Activated naive CD8-positive, alpha-beta T cell treated with anti-CD3 and anti-CD28 coated beads, Interleukin-2, amount 50 U/mL, for 16 hours (primary cell): ENCODE measurements at places on chromosomes 7 and 10.

DNA sequence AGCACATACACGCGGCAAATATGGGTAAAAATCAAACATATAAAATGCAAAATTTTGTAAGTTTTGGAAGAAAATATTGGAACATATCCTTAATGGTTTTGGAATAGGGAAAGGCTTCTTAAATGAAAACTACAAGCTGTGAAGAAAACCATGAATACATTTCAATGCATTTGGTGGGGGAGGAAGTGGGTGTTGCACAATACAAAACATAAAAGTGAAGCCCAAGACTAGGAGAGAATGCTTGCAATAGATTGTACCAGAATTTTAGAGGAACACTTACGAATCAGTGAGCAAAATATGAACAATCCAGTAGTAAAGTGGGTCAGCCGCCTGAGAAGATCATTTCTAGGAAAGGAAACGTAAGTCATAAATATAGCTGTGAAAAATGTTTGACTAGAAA is 322.6 kb upstream of the MKI67 start:
- no peak for DNase-seq

DNA sequence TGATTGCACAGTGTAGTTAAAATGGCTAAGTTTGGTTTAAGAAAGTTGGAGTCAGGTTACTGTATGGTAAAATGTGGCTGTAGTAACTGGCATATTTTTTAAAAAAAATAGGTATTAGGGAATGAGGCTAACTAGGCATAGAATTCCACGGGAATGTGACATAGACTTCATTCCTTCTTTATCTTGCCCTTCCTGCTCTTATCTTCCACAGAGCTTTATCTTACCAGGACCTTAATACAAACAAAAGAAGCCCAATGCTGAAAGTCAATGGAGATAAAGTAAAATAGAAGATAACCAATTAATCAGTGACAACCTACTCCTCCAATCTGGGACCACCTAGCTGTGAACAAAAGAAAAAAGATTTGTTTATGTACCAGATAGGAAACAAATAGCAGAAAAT is 58.1 kb downstream of the TET1 start:
- no peak for DNase-seq

DNA sequence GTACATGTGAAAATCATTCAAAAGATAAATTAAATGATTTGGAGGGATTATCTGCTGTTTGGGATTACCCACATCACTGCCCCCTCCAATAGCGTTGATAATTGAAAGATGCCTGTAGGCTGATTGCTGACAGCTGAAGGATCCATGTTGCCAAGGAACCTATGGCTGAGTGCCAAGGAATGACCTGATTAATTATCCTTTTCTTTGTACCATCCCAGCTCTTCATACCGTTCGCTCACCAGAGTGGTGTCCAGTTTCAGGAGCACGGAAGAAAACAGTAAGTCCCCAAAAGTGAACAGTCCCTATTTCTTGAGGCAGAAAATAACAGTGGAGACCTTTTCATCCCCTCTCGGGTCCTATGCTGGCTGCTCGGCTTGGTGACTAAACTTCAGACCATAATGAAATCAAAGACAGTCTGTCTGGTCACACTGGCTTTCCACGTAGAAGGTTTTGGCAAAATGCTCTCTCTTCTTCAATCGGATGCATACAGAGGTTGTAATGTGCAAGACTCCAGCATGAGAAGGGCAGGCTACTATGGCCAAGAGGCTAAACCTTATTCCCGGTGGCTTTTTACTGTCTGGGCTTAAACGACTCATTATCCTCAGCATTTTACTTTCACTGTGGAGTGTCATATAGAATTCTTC is 108.8 kb downstream of the SPAG6 start:
- no peak for DNase-seq

GRCh38 chr10:4652111-4653010 is 173.6 kb upstream of the AKR1E2 start:
- DNase-seq = peak; percentile 8

DNA sequence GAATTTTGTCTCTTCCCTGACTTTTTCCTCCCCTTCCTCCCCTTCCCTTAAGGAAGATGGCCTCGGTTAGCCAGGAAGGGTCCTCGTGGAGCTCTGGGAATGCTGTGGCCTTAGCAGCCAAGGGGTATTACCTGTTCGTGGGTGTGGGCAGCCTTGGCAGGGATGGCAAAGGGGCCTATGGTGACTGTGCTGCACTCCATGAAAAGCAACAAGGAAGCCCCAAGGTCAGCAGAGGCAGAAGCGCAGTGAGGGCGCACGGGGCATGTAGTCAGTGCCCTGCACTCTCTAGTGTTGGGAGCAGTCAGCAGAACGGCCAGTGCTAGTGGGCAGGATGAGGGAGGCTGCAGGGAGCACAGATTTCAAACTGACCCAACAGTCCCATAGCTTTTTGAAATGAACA is 191.8 kb downstream of the ADARB2 start:
- no peak for DNase-seq

GRCh38 chr7:113652501-113652900 is 266.3 kb downstream of the PPP1R3A start:
- no peak for DNase-seq

GRCh38 chr7:79653136-79653631 is 199.7 kb upstream of the MAGI2 start:
- no peak for DNase-seq

- DNase-seq = no peak
These were observed 15.5 kb upstream of the PTPRN2 start for GRCh38 chr7:158602905-158603772.

DNA sequence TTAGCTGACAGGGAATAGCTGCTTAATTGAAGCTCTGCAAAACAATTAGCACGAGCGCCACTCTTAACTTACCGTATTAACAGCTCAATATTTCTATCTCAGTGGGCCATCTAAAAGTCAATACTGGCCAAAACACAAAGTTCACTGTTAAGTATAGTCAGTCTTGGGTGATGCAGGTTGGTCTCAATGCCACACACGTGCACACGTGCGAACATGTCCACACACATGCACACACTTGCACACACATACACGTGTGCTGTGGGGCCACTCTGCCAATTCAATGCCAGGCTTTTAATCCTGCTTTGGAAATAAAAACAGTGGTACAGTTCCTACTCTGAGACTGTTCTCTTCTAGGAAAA is 105.1 kb downstream of the GRB10 start:
- no peak for DNase-seq

GRCh38 chr10:30364345-30365268 is 15.5 kb upstream of the MTPAP start:
- no peak for DNase-seq

DNA sequence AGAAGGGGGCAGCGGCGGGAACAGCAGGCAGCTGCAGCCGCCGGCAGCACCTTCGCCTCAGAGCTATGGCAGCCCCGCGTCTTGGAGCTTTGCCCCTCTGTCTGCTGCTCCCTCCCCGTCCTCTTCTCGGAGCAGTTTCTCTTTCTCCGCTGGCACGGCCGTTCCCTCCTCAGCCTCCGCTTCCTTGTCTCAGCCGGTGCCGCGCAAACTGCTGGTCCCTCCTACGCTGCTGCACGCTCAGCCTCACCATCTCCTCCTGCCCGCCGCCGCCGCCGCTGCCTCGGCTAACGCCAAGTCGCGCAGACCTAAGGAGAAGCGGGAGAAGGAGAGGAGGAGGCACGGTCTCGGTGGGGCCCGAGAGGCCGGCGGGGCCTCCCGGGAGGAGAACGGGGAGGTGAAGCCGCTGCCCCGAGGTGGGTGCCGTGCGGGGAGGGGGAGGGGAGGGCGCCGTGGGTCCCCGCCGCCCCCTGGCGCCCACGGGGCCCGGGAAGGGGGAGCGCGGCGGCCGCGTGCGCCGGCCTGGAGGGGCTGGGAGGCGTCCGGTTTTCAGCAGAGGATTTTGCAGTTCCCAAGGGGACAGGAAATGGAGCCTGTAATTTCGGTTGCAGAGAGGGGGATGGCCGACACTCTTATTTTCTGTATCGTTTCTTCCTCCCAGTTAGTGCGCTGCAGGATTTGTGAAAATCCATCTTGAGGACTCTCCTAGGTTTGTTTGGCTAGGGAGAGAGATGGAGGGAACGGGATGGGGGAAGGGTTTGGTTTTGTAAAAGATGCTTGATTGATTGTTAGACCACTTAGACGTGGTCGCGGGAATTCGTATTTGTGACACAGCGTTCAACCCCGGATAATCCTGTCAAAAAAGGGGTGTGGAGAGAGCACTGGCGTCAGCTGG is 630 bp downstream of the RSBN1L start:
- DNase-seq = peak; percentile 9

DNA sequence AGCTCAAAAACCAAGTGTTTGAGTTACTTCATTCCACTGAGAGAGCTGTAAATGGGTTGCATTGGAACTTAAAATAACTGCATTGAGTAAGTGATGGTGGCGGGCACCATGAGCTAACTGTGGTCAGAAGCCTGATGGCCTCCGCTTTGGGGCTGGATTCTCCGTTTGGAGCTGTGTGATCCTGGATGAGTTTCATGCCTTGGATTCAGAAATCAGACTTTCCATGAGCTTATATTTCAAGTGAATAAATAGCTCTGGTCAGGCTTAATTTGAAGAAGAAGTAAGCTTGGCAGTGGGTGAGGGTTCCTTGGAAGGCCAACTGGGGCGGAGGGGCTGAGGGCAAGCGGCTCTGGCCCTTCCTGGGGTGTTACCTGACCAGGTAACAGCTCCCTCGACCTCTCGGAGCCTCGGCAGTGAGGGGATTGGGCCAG is 5.6 kb downstream of the HTRA1 start:
- no peak for DNase-seq

DNA sequence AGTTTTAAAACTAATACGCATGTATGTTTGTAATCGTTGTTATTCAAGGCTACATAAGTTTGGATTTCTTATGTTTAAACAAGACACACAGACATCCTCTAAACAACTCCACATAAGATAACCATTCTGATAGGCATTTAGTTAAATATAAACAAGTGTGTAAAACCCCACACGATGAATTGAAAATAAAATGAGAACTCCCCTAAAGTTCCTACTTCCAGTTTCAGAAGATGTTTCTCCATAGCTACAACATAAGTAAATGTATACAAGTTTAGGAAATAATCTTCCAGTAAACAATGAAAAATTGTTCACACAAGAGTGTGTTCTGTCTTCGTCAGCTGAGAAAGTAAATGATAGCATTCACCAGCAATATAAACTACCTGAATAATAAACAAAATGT is 246.8 kb downstream of the RNLS start:
- no peak for DNase-seq

DNA sequence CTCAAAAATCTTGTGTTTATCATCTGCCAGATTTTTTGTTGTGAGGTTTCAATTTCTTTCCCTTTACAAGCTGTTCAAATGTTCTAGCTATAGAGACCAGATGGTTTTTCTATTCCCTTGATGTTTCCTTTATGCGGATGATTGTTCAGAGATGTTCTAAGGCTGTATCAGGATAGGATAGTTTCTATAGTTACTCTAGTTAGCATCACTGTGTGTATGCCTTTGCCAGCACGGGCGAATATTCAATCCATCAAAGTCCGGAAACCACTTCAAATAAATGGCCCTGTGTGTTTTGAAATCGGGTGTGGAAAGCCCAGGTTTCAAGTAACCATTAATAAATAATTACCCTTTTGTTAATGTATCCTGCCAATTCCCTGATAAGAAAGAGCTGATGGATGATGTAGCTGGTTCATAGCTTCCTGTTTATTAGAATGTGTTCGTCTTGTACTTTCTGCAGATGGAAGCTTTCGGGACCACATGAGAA is 149.8 kb upstream of the PRKCQ start:
- DNase-seq = no peak

GRCh38 chr7:105439174-105439893 is 50.6 kb upstream of the SRPK2 start:
- no peak for DNase-seq

DNA sequence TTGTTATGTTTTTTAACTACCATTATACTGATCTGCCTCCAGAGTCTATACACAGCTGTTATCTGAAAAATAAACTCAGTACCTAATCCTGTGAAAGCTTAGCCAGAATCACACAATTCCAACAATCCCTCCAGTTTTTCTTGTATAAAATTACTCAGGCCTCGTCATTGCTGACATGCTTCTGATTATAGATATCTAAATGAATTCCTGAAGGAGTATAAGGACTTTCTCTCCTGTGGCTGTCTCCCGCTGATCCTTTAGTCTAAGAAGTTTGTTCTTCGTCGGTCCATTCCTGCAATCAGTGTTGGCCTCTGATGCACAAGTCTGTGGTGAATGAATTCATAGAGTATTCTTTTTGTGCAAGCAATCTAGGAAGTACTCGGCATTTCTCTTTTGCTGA is 288.9 kb upstream of the SEMA3C start:
- no peak for DNase-seq

GRCh38 chr7:149731207-149731955 is 42.0 kb downstream of the ZNF467 start:
- DNase-seq = no peak

DNA sequence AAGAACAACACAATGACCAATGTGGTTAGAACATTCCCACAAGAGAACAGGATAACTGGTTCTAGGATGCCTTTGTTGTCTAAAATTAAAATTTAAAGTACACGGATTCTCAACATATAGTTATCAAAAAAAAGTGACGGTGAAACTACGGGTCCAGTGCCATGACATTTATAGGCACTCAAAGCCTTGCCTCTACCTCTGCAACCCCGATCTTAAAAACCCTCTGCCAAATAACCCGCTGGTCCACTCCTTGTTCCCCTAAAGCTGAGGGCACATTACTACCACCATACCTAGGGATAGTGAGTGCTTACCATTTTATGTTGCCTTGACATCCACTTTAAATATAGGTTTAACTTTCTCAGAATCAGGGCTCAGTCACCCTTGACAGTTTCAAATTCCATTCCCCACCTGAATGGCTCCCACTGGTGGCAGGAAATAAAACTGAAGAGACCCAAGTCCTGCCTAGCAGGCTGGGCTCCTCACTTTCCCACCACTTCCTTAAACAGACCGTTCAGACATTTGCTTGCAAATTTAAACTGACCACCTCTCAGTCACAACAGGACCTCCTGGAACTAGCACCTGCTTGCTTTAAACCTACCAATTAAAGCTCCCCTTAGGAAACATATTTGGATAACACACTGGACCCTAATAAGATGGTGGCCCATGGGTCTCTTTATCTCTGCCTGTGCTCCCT is 169.9 kb upstream of the ASAH2 start:
- DNase-seq = no peak

- DNase-seq = no peak
These were observed 40.6 kb upstream of the TSPAN13 start for GRCh38 chr7:16712916-16713315.

GRCh38 chr10:71217266-71218045 is 5.1 kb downstream of the UNC5B start:
- DNase-seq = no peak

- DNase-seq = no peak
These were observed 112.4 kb downstream of the ELMO1 start for GRCh38 chr7:37336259-37336658.

GRCh38 chr10:121904888-121905287 is 22.9 kb downstream of the ATE1 start:
- no peak for DNase-seq

- DNase-seq = no peak
These were observed 31.6 kb downstream of the SLIT1 start for GRCh38 chr10:97154162-97154561.
